ENCODE measurements at places on chromosomes 2 and 18.

- no peak for DNase-seq
Measured at GRCh38 chr2:143068094-143068493, 61.1 kb upstream of the ARHGAP15 start.

GRCh38 chr2:134170294-134170693 lies 83.6 kb upstream of the MGAT5 start:
- no peak for DNase-seq

DNA sequence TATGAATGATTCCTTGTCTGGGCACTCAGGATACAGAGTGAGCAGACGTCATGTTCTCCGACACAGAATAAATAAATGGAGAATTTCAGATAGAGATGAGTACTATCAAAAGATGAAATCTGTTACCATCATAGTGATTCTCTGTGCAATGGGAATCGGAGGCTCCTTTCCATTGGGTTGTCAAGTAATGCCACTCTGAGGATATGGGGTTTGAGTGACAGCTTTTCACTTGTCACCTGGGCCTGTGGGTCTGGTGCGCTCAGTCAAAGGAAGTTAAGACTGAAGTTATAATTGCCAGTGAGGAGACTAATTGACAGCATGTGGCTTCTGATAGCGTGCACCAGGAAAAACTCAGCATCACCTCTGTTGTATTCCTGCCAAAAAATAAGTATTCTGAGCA lies 387.2 kb downstream of the SOX11 start:
- no peak for DNase-seq

- no peak for DNase-seq
Measured at GRCh38 chr2:19864381-19864780, 37.4 kb downstream of the TTC32 start.

DNA sequence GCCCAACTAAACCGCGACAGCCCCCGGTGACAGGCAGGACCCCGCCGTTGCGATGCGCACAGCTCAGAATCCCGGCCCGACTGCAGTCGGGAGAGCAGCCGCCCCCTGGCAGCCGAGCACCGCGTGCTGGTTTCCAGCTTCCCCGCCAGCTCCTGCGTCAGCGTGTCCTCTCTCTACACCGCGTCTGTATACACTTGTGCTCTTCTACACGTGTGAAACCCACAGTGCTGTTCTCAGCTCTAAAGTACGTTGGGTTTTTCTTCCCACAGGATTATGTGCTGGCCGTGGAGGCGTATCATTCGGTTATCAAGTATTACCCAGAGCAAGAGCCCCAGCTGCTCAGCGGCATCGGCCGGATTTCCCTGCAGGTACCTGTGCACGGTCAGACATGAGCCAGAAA lies 54.0 kb downstream of the ADI1 start:
- no peak for DNase-seq

GRCh38 chr2:209331291-209331844 lies 92.5 kb upstream of the MAP2 start:
- no peak for DNase-seq

GRCh38 chr2:220880623-220881596 lies 691.2 kb downstream of the EPHA4 start:
- DNase-seq, result no peak

GRCh38 chr2:196711625-196712024 lies 72.1 kb downstream of the CCDC150 start:
- DNase-seq, result no peak

GRCh38 chr2:155600914-155601760 lies 731.4 kb downstream of the NR4A2 start:
- DNase-seq, result no peak

DNA sequence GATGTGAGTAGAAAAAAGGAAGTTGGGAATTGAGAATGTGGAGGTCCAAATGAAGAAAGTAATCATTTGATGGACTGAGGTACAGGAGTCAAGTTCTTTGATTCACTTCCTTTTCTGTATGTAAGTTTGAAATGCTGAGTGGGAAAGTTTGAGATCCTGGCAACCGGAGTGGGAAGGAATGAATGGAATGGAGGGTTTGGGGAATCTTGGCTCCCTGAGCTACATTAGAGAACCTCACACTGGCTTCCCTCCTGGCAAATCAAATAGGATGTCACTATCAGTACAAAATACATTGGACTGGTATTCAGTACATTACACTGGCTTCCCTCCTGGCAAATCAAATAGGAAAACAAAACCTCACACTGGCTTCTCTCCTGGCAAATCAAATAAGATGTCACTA lies 9.8 kb upstream of the RNF138 start:
- DNase-seq, result no peak
